M059J (cell line): ENCODE measurements at places on chromosomes 3 and 15. TPM values are rescaled to one million over a fixed set of nuclear protein-coding genes. Genes with fewer than 3 reads are reported as not detected.
A peak's percentile ranks its signal among the peaks of the same experiment; 100 is the strongest.

DNA sequence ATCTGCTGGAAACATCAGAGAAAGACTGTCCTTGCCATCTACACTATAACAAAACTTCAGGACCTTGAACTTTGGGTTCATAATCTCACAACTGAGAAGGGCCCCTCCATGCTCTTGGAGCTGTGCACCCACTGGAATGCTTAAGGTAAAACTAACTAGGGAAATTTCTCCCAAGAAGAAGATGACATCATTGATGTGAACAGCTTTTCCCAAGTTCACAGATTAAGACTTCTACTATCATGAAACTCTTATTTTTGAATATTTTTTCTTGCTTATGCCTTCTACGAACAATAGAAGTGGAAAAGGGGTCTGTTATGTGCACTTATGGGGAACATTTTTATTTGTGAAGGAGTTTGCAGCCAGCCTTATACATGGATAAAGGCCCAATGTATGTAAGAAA is 5.0 kb downstream of the CYP11A1 start:
- DNase-seq = no peak

DNA sequence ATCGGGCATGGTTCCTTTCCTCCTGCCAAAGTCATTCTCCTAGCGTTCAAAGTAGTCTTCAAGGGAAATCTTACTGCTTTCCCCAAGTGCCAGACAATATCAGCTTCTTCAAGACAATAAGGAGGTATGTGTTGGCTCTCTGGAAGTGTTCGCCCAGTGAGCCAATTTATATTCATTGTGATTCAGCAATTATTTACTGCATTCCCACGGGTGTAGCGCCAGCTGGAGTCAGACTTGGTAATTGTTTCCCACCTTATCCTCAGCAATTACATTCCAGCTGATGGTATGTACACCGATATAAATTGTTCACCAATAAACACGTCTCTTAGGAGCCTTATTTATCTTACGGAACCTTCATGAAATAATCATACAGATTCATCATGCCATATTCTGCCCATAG is 103.6 kb upstream of the CTNNB1 start:
- DNase-seq = no peak

DNA sequence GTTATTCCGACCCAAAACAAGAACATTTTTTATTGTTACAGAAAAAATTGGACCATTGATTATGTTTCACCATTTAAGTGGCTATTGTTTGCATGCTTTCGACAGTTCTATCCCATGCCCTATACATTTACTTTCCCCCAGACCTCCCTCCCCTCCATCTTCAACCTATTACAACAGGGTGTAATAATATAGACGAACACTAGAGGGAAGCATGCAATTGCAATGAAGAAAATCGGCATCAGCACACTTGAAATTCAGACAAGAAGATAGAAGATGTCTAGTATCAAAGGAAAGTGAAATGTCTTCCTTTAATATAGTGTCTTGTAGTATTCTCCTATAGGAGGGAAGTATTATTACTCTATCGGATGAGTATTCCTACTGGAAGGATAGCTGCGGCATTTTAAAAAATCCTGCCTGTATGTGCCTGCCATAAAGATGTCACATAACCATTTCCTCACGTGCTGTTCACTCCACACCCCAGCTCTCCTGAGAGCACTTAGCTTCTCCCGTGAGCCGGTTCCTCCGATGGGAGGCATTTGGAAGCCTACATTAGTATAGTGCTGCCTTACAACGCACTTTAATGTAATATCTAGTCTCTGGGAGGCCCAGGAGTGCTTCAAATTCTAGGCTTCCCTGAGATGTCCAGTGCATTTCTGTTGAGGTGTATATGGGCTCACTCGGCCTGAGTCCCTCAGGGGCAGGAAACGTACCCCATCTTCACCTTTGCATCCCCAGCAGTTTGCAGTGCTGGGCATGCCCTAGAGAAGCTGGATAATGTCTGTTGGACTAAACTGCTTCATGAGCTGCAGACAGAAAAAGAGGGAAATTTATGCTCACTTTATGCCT is 17.8 kb upstream of the ERICH6 start:
- DNase-seq = peak; percentile 64

GRCh38 chr3:111944372-111944771 is 34.5 kb upstream of the ABHD10 start:
- peak; percentile 22 for DNase-seq

DNA sequence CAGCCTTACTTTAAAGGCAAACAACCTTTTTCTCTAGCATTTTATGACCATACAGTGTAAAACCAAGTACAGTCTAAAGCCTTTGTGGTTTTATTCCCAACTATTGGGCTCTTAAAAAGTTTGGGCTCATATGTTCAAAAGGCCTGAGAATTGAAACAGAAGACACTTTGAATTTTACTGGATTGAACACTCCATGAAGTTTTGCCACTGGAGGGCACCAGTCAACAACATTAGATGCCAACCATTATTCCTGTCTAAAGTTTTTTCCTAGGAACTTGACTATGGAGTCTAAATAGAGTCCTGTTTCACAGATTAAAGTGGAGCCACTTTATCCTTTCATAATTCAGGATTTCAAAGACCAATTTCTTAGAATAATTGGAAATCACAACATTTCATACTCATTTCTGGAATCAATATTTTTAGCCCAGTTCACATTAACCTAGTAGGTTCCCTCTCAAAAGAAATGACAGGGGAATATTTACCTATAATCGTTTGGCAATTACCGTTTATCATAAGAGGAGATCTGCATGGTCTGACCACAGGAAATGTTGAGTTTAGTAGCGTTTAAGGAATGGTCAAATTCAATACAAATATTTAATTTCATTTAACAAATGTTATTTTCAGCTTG is 244.1 kb upstream of the PDZRN3 start:
- DNase-seq = peak; percentile 7

DNA sequence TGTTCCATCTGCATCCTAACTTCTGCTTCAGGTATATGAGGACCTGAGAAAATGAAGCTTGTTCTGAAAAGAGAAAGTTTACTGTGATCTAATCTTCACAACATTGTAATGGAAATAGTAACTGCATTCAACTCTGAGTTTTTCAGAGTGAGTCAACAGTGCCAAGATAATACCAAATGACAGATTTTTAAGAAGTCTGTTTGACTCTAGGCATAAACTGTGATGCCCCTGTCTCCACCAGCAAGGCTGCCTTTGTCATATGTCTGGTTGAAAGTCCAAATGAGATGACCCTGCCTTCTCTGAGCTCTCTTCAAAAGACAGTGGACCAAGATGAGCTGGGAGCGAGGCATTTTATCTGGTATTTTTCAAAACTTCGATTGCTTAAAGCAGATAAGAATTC is 44.8 kb upstream of the B3GNT5 start:
- DNase-seq = no peak

DNA sequence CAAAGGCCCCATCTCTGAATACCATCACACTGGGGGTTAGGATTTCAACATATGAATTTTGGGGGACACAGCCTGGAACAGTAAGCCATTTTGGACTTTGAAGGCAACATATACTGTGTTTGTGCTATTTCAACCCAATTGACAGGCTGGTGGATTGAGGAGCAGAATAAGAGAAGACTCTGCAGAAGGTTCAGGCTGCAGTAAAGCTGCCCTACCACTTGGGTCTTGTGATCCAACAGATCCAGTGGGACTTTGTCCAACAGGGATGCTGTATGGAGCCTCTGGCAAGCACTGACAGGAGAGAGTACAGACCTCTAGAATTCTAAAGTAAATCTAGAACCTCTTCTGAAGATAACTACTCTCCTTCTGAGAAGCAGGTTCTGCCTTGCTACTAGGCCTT is 1.1 kb upstream of the BCL2L10 start:
- DNase-seq = no peak

- DNase-seq = no peak
These were observed 13.1 kb upstream of the EHD4 start for GRCh38 chr15:41985236-41986160.

DNA sequence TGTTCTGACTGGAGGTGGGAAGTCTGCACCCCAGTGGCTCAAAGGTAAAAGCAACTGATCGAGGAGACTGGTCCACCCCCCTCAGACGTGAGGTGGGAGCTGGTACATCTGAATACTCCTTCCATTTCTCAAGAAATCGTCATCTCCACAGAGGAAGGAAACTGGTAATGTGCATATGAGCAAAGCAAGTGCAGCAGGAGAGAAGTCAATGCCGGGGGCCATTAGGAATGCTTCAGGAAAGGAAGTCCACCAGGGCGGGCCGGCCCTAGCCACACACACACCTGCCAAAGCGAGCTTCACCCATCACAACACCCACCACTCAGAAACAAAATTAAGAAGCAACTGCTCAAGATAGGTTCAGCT is 8.5 kb downstream of the TBC1D2B start:
- no peak for DNase-seq

GRCh38 chr3:179880868-179881267 is 155.9 kb downstream of the PEX5L start:
- no peak for DNase-seq

GRCh38 chr3:171566803-171567422 is 106.7 kb upstream of the TNIK start:
- peak; percentile 60 for DNase-seq

DNA sequence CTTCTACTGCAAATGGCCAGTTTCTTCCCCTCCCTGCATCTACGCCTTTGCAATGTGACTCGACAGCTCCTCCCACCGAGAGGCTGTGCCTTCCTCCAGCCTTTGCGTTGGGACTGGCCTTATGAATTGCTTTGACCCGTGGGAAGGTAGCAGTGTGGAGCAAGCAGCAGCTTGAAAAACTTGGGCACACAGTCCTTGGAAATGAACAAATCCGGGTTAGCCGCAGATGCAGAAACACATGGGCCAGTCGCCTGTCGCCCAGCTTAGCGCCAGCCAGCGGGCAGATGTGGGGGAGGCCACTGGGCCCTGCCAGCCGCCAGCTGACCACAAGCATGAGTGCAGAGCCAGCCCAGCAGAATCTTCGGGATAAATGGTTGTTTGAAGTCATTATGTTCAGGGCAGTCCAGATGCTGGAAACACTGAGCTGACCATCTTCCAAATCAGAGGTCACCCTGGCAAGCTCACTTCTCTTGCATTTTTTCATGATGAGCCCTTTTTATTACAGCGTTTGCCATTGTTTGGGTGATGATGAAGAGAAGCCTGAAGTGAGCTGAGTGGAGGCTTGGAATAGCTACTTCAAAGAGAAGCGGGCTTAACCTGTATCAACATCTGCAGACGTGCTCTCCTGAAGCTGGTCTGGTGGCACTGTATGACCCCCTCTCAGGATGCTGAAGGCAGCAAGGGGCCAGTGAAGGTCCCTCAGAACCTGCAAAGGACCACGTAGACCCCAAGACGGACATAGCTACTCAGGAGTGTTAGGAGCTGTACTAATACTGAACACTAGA is 9.8 kb downstream of the SELENOS start:
- DNase-seq = peak; percentile 92

- DNase-seq = no peak
These were observed 231.2 kb downstream of the NEK10 start for GRCh38 chr3:27138005-27138404.

DNA sequence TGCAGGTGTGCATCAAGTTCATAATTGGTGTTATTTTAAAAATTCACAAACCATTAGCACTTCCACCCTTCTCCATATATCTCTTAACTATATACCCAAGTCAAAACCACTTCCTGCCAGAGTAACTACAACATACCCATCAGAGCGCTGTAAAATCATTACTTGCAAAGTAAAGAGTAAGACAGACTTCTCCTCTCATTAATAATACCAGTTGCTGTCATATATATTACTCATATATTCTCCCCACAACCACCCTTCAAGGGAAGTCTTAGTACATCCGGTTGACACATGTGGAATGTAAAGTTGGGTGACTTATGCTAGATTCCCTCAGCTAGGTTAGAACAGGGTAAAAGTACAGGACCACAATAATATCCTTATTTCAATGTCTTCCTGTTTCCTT is 5.6 kb downstream of the TERC start:
- DNase-seq = peak; percentile 66

GRCh38 chr3:49311283-49311682 is 28.6 kb downstream of the USP4 start:
- no peak for DNase-seq

DNA sequence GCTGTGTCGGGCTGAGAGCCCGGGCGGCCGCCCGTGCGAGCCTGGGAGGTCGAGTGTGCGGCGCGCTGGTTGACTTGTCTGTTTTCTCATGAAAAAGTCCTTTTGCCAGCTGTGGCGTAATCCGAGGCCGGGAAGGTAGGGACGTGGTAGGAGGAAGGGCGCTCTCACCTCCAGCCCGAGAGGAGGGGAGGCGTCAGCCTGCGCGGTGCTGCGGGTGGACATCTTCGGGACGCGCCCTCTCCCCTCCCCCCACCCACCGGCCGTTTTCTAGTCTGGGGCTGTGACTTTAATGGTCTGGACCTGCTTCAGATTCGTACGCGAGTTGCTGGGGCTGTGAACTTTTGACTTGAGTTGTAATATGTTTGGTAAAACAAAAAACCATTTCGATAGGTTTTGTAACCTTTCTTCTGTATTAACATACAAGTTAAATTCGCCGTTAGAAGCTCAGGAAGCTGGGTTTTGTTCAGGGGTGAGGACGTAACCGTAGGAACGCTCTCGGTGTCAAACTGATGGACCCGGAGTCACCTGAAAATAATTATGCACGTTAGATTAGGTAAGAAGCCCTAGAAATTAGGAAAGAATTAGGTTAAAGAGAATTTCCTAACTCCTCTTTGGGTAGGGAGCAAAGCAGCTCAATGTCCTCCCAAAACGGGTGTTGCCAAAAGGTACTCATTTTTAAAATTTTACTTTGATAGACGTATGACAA is 762 bp downstream of the NCK1 start:
- peak; percentile 81 for DNase-seq

- peak; percentile 53 for DNase-seq
These were observed 629.5 kb upstream of the KCNMB2 start for GRCh38 chr3:177906578-177907229.

DNA sequence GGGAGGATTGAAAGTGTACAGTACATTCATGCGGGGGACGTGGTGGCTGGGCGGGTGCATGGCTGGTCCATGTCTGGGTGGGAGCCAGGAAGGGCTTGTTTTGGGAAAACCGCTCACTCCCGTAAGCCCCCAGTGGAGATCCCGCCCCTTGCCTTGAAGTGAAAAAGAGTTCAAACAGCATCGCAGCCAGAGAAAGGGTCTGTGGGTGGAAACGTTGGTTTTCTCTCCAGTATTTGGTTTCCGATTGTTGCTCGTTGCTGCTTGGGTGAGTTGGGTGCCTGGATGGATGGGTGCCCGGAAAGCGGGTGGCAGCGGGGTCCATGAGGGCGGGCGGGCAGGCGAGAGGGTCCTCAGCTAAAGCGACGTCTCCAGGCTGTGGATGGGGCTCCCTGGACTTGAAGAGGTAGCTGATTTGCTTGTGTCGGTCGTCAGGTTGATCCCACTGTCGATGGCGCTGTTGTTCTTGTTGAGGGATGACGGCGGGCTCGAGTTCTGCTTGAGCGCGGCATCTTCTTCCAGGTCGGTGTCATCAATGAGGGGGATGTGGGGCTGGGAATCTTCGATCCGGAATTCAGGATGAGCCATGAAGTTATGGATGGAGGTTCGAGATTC is 7.7 kb upstream of the SEC13 start:
- DNase-seq = no peak

DNA sequence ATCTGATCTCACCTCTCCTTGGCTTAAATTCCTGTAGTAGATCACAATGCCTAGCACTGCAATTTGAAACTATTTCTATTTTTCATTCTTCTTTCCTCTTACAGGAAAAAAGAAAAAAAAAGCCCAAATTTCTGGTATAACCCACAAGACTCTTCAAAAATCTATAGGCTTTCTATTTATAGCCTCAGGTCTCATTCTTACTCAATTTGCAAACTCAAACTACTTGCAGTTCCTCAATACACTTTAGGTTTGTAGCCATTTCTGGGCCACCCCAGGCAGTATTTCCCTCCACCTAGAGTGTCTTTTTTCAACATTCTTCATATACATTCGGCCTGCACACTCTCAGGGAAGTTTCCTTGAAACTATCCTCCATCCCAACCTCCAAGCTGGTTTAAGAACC is 169.0 kb downstream of the TBC1D5 start:
- DNase-seq = no peak

Gene MYZAP
- 7.9 and 8.2 TPM in 2 replicates for total RNA-seq

Gene ABTB1
- total RNA-seq = 0.52 and 2.1 TPM in 2 replicates

Gene GABRR3
- total RNA-seq = not detected in 2 replicates

Gene PLA1A
- not detected in 2 replicates for total RNA-seq
